ENCODE measurements at places on chromosomes 5 and 9.

DNA sequence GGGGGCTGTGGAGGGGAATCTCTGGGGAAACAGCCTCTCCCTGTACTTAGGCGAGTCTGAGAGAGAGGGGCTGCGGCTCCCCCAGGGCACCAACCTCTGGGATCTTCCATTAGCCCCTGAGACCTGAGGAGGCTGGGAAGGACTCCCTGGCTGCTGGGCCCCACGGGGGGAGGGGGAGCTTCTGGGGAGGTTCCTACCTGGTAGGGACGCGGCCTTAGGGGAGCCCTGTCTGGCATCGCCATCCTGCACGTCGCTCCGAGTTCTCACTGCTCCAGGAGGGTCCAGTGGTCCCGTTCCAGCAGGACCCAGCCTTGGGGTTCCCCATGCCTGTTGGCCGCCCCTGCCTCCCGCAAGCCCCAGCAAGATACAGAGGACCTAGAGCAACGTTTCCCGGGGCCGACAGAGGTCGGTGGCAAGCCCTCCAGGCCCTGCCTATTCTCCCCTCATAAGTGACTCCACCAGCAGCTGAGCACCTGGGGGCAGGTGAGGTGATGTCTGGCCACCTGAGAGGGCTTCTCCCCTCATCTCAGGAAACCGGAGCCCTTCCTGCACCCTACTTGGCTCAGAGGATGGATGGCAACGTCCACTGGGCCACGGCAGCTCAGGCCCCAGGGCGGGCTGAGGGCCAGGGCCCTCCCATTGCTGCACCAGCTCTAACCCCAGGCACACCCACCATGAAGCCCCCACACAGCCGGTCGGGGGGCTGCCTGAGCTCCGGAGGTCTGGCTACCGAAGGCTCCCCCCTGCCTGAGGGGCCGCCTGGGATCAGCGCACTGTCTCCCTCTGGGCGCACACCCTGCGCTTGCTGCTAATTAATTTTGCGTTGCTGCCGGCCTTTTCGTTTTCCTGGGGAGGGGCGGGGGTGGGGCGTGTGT, 22.5 kb downstream of the TPPP start:
- peak; percentile 16 for DNase-seq

DNA sequence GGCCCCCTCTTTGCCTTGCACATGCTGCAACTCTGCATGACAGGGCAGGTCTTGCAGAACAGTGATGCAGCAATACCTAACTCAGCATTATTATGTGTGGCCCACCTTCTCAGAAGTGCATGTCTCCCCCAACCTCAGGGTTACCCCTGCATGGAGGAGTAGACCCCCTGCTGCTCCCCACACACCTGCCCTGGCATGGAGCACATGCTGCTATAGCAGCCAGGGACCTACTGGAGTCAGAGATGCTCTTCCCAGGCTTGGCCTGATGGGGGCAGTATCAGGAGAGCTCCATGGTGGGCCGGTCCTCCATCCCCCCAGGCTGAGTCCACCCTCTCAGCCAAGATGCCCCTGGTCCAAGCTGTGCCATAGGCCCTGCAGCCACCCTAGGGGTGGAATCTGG, 13.2 kb upstream of the BOD1 start:
- no peak for DNase-seq

- no peak for DNase-seq
These were observed 69.0 kb upstream of the SLC12A2 start for GRCh38 chr5:128014578-128014977.

DNA sequence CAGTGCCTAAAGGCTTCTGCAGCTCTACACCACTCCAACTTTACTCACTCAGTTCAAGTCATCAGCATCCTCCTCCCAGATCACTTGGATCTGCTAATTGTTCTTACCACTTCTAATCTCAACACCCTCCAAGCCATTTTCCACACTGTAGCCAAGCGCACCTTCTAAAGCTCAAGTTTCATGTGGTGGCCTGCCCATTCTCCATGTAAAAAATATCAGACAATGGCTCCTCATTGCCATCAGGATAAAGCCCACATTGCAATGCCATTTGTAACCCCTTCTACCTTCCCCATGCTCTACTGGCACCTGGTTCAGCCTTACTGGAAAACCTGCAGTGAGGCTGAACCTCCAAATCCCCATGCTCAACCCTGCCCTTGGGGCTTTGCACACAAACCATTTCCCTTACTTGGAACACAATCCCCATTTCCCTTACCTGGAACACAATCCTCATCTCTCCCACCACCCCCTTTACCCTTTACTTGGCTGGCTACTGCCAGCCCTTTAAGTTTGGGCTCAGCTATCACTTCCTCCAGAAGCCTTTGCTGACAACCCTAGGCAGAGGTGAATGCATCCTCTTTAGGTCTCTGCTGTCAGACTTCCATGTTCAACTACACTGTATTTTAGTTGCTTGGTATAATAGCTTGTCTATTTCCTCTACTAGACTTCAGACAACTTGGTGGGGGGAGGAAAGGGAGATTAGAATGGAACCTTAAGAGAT, 220.0 kb downstream of the TSSK1B start:
- no peak for DNase-seq

DNA sequence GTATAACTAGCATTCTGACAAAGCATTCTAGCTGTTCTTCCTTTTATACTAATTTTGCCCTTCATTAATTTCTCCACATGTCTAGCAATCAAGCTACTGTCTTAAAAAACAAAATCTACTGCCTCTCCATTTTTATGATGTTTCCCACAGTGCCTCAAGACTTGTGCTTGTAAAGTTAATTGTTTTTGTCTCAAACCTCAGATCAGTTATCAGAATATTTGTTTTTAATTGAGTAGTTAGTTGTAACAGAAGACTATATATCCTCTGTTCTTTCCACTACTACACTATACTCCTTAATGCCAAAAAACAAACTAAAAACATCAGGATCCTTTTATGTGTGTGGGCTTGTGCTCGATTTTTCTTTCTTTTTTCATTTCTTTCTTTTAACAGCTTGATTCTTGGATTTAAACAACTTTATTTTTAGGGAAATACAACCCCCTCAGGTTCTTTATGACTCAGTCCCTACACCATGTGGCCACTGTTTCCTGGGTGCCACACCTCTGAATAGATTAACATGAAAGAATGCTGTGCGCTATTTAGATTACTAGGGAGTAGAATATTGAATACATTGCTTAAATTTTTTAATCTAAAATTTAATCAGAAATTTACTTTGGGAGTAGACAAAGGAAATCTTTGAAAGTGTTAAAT, 1.2 kb downstream of the ASPN start:
- DNase-seq: no peak

- no peak for DNase-seq
These were observed 33.7 kb downstream of the AP3B1 start for GRCh38 chr5:78260771-78261170.

DNA sequence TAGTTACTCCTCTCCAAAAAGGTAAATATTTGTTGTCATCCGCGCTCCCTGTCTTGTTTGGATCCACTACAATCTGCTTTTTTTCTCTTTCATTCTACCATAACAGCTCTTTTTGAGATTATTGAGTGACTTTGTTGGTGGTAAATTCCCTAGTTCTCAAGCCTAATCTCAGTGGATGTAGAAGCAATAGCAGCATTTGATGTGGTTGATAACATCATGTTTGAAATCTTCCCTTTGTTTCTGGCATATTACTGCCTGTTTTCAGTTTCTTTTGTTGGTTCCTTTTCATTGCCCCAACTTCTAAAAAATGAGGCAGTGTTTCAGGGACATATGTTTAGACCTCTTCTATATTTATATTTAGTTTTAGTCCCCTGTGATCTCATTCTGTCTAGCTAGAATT, 8.9 kb downstream of the CDC42SE2 start:
- no peak for DNase-seq
